ENCODE measurements at places on chromosomes 1 and 21.

DNA sequence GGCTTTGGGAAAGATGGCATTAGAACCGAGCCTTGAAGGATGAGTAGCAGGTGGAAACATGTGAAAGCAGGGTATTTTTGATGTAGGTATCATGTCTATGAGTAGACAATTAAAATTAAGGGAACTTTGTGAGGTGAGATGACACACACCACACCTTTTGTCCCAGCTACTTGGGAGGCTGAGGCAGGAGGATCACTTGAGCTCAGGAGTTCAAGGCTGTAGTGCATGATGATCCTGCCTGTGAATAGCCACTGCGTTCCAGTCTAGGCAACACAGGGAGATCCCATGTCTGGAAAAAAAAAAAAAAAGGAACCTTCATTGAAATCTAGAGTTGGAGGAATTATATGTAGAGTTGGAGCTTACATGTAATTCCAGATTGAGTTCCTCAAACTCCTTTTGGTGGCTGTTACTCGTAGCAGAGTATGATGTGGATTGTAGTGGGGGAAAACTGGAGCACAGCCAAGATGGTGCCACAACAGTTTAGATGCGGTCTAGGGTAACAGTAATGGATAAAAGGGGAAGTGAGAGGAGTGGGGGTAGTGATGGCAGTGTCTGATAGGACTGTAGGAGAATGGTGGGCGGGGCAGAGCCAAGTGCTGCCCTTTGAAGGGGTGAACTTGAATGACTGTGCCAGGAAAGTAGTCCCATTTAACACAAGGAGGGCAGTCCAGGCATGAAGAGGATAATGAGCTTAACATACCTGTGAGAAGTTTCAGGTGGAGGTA lies 17.4 kb downstream of the AK4 start:
- DNase-seq: no peak

DNA sequence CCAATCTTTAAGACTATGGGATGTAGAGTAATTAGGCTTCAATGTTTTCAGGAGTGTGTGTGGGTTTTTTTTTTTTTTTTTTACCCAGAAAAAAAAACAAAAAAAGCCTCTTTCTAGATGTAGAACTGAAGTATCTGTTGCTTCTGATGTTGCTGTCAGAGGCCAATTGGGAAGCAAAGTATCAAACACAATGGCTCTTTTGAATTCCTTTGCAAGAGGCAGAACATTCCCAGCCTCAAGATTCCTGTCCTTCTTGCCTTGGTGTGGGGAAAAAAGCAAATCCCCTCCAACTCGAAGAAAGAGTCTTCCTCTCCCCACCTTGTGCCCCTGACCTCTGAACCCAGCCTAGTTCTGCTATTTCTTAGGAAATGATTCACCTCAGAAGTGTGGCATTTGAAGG lies 55.4 kb upstream of the LMO4 start:
- no peak for DNase-seq

GRCh38 chr21:14878971-14879370 lies 185.8 kb downstream of the NRIP1 start:
- DNase-seq: no peak

GRCh38 chr1:58901008-58901407 lies 117.2 kb upstream of the JUN start:
- no peak for DNase-seq

- DNase-seq: no peak
These were observed 601.5 kb upstream of the ZP4 start for GRCh38 chr1:238492271-238492670.

GRCh38 chr1:163414778-163415177 lies 93.0 kb downstream of the NUF2 start:
- DNase-seq: no peak

DNA sequence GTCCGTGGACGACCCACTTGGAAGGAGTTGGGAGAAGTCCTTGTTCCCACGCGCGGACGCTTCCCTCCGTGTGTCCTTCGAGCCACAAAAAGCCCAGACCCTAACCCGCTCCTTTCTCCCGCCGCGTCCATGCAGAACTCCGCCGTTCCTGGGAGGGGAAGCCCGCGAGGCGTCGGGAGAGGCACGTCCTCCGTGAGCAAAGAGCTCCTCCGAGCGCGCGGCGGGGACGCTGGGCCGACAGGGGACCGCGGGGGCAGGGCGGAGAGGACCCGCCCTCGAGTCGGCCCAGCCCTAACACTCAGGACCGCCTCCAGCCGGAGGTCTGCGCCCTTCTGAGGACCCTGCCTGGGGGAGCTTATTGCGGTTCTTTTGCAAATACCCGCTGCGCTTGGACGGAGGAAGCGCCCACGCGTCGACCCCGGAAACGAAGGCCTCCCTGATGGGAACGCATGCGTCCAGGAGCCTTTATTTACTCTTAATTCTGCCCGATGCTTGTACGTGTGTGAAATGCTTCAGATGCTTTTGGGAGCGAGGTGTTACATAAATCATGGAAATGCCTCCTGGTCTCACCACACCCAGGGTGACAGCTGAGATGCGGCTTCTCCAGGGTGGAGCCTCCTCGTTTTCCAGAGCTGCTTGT lies 32.4 kb downstream of the PRMT2 start:
- DNase-seq: no peak

DNA sequence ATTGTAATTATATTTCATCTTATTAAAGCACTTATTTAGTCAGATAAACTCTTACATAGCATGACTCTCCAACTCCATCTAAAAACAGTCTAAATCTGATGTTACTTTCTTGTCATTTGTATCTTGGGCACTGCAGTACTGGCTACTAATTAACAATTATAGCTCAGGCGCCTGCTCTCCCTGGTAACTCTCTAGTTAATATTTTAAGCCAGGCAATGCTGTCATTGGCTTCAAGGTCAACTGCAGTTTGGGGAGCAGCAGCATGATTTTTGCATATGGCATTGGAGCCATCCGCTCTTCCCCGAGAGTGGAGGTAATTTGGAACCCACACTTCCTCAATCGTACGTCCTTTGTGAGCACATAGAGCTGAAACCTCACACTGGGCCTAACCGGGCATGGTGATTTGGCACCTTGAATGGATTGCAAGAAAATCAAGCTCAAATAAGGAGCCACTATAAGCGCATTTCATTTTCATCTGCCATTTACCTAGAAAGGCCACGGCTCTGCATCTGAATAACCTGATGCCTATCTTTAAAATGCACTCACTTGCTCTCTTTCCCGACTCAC lies 187.7 kb downstream of the KAZN start:
- DNase-seq: no peak

GRCh38 chr21:29351691-29352090 lies 53.0 kb downstream of the BACH1 start:
- peak; percentile 10 for DNase-seq

- no peak for DNase-seq
These were observed 18.7 kb downstream of the DMRTB1 start for GRCh38 chr1:53477651-53478501.

- no peak for DNase-seq
These were observed at the start of gene CCDC181 for GRCh38 chr1:169427081-169427641. Gene CCDC181 (minus strand): TSS chr1:169427474. CDS start chr1:169424927, 2,547 bp downstream.

- DNase-seq: no peak
These were observed 8.3 kb upstream of the FASLG start for GRCh38 chr1:172650474-172651193.

- no peak for DNase-seq
These were observed 40.9 kb upstream of the CAMK1G start for GRCh38 chr1:209542585-209542984.

GRCh38 chr1:30172757-30173156 lies 550.6 kb downstream of the MATN1 start:
- no peak for DNase-seq

GRCh38 chr1:64055310-64055709 lies 148.1 kb upstream of the UBE2U start:
- DNase-seq: no peak

DNA sequence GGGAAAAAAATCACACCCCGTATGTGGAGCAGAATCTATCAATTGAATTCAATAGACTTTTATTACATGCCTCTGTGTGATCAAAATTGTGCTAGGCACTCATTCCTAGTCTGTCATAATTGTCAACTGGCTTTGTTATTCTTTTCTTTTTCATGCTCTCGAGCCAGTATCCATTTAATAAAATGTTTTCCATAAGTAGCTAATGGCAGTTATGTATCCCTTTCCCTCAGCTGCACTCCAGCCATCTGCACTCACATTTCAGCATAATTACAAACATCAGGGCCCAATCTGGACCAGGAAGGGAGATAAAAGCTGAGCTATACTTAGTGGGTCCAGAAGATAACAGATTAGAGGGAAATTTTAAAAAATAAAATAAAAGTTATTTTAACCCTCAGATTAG lies 15.9 kb downstream of the RGS5 start:
- DNase-seq: no peak
